ENCODE measurements at places on chromosomes 2 and 18.

- no peak for DNase-seq
Measured at GRCh38 chr2:143482771-143483170, 353.6 kb downstream of the ARHGAP15 start.

DNA sequence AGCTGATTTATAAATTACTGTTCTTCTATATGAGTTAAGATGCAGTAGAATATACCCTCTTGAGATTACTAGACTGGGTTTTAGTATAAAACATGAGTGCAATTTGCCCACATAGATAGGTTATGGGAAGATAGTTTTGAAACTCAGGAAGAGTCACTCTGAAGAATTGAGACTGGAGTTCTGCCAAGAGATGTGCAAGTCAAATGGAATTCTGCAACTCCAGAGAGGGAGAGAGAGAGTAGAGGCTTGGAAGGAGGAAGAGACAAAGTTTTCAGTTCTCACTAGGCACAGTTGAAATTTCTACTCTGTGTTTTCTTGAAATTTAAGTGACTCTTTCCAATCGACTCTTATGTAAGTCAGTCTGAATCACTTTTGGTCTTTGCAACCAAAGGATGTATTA lies 878.8 kb downstream of the TSN start:
- no peak for DNase-seq

DNA sequence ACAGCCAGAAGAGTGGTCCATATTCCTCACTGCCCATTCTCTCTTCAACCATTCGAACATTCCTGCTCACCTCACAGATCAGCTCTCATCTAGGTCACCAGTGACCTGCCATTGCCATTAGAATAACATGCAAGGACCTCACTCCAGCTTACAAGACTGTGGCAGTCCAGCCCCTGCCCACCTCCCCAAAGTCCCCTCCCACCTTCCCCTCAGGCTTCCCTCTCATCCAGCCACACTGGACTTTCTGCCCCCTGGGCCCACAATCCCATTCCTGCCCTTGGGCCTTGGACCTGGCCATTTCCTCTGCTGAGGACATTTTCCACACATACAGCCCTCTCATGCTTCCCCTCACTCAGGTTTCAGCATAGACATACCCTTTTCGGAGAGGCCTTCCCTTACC lies 5.2 kb upstream of the TMEM177 start:
- no peak for DNase-seq

DNA sequence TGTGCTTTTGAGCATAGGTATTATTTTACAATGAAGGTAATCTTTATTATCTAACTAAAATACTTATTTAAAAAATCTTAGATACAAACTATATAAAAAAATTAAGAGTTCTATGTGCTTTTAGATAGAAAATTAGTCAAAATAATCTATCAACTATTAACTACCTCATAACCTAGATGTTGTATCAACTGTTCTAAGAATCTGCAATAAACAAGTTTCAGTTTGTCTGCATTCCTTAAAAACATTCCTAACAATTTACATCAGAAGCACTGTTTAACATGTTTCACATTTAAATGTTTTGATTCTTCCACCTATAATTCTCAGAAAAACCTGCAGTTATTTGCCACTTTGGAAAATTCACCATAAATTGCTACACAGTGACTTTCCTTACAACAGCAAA lies 33.3 kb downstream of the NDUFS1 start:
- no peak for DNase-seq

DNA sequence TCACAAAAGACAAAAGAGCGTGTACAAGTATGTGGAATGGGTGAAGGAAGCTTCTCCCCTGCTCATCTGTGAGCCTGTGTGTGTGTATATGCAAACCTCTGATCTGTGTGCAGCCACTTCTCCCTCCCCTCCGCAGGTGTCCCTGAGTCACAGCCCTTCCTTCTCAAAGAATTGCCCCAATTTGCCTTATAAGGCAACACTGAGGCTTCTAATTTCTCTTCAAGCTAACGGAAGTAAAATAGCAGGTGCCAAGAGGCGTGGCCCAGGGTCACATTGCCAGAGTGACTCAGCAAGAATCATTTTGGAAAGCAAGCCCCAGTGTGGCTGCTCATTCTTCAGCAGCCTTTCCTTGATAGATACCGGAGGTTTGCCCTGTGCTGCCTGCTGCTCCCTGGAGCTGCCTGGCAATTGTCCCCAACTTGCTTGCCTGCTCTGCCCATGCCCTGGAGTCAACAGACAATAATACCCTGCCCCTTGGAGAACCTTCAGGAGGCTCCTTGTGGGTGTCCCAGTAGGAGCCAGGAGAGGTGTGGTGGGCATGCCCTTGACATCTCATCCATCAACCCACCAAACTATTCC lies 37.3 kb upstream of the BMP10 start:
- peak; percentile 5 for DNase-seq

GRCh38 chr2:148875387-148876051 lies 492 bp downstream of the KIF5C start:
- DNase-seq: peak; percentile 28

DNA sequence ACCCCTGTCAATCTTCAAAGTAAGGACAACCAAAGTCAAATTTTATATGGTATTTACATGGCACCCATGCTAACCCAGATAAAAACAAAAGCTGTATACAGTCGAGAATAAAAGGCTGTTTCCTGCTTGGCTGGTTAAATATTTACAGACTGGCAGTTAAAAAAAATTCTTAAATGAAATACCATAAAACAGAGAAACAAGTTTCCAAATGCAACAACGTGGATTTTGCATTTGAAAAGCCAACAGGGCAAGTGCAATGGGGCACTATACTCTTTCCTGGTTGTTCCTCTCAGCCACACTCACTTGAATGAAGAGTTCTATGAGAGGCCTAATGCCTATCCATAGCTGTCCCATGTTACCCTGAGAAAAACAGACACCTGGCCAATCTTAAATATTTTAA lies 6.1 kb upstream of the NR4A2 start:
- DNase-seq: no peak

DNA sequence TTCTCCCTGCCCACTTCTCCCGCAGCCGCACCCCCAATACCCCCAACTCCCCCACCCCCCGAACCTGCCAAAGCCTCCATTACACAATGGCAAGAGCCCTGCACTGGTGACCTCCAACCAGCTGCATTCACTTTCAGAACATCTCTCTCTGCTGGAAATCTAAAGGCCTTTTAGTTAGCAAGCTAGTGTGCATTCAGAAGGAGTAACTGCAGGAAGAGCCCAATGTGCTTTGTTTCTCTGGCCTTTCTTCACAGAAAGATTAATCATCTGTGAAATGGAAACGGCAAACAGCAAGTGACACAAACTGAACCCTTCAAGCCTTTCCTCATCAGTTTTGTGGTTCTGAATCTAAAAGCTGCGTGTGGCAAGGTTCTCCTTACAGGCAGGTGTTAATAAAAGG lies 124.2 kb downstream of the OLA1 start:
- DNase-seq: no peak

- peak; percentile 49 for DNase-seq
Measured at GRCh38 chr2:53740170-53740569, 27.4 kb upstream of the CHAC2 start.

DNA sequence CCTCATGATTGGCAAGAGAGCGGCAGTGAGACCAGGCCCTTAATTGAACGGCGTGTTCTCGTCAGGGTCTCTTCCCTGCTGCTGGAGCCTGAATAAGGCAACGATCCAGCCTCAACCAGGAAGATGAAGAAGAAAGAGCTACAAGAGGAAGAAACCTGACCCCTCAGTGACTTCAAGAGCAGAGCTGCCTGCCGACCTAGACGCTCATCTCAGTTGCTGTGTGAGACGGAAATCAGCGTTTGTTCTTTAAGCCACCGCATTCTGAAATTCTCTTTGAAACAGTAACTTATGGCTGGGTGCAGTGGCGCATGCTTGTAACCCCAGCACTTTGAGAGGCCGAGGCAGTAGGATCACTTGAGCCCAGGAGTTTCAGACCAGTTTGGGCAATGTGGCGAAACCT lies 29.6 kb upstream of the KCNG3 start:
- no peak for DNase-seq

GRCh38 chr18:944440-944839 lies 39.8 kb downstream of the ADCYAP1 start:
- no peak for DNase-seq

DNA sequence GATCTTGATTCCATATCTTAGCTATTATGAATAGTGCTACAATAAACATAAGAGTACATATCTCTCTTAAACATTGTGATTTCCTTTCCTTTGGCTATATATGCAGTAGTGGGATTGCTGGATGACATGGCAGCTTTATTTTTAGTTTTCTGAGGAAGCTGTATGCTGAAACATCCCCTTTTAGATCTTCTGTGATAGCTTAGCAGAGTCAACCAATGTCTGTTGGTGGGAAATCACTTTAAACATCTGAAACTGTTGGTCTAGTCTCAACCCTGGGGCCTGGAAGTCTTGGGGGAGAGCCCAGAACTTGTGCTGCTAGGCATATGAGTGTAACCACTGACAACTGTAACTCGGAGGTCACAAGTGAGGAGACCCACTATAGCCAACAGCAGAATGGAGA lies 378.6 kb upstream of the SLC14A2 start:
- DNase-seq: no peak

DNA sequence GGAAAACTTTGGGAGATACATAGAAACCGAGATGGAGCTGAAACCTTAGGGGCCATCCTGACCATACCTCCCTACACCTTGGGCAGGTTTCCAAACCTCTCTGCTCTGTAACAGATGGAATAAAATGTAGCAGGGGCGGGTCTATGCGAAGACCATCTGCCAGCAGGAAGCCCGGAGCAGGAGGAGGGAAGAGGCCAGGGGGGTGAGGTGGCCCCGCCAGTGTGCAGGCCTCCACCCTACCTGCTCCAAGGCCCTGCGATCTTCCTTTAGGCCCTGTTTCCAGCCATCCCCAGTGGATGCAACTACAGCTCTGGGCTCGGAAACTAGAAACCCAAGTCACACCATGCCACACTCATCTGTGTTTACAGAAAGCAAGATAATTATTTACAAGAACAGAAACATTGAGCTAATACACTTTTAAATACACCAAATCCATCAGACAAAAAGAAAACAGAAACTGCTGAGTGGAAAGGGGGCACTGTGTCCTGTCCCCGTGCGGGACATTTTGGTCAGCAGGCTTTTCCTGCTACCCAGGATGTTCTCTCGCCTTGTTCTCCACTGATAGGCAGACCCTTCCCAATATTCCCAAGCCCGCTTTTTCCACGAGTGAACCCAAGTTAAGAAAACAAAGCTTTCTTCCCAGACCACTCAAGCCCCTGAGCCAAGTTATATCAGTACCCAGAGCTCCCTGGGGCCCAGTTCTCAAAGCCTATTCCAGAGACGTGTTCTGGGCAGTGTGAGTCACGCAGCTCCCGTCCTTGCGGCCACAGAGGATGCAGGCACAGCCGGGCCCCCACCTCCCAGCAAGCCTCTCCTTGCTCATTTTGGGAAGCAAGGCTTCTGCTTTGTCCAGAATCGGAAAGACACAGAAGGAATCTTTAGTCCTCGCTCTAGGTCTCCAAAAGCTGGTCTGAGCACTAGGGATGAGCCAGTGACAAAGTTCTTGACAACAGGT lies 17.3 kb downstream of the CIB4 start:
- peak; percentile 96 for DNase-seq

DNA sequence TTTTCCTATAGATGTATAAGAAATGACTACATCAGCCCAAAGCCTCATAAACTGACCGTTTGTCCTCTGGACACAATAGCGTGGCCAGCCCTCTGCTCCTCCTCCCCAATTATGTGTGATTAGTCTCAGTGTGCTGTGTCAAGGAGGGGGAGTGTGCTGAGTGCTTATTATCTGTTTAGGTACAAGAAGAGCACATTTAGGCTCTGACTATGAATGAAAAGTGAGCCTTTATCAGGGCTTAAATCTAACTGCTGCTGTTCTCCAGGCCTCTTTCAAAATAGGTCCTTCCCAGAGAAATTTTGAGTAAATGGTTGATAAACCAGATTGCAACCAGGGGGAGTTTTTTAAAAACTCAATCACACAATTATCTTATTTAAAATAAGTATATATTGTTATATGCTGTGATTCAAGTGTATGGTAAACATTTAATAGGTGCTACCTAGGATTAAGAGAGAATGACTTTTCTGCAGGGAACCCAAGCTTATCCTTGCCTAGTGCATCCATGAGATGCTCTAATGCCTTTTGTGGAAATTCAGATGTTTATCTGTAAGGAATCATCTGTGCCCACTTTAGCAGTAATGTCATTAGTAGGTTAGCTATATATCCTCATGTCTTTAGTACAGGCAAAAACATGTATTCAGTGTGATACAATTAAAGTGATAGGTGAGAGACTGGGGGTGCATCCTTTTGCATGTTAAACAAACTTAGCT lies 168.7 kb upstream of the SIX3 start:
- peak; percentile 29 for DNase-seq

- peak; percentile 18 for DNase-seq
Measured at GRCh38 chr2:147910990-147911473, 66.2 kb downstream of the ACVR2A start.

GRCh38 chr2:33704406-33704855 lies 105.3 kb upstream of the FAM98A start:
- no peak for DNase-seq

DNA sequence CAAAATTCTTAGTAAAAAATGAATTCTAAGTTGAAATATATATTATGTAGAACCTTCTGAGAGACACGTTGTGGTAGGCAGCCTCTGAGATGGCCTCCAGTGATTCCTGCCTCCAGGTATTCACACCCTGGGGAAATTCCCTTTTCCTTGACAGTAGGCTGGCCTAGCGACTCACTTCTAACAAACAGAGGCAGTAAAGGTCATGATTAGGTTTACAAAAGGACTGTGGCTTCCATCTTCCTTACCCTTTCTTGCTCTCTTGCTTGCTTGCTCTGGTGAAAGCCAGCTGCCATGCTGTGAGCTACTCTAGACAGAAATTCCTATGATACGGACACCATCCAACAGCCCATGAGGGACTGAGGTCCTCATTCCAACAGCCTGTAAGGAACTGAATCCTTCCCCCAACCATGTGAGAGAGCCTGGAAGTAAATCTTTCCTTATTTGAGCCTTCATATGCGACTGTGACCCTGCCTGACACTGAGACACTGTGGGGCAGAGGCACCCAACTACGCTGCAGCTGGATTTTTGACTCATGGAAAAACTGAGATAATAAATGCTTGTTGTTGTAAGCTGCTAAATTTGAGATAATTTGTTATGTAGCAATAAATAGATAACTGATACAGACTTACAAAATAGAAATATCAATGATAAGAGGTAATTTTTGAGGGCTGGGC lies 32.7 kb upstream of the SERTAD2 start:
- DNase-seq: no peak

DNA sequence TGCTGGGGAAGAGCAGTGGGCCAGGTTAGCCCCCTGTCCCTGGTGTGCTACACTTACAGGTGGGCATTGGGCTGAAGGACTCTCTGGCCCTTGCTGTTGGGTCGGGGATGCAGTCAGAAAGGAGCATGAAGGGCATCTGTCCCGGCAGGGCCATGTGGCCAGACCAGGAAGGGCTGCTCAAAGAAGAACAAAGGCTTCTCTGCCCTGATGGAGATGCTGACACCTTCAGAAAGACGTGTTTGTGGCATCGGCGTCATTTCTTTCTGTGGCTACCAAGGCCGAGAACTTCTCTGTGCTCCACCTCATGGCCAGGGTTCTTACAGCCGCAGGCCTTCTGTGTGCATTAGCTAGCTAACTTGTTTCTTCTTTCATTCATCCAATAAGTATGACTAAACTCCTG lies 239.1 kb downstream of the FAM210A start:
- no peak for DNase-seq

GRCh38 chr18:49481317-49481716 lies 5.7 kb downstream of the C18orf32 start:
- DNase-seq: no peak

- DNase-seq: peak; percentile 41
Measured at GRCh38 chr18:27750014-27750413, 426.9 kb downstream of the CDH2 start.

- no peak for DNase-seq
Measured at GRCh38 chr18:5145168-5145825, 51.8 kb downstream of the AKAIN1 start.

GRCh38 chr2:85707304-85707703 lies 13.1 kb downstream of the GNLY start:
- peak; percentile 69 for DNase-seq
